Caki2 (cell line): ENCODE measurements at places on chromosomes 6 and 20. TPM values are rescaled to one million over a fixed set of nuclear protein-coding genes. Genes with fewer than 3 reads are reported as not detected.

The BPHL gene
- total RNA-seq: 29.5 and 35.9 TPM in 2 replicates

DNA sequence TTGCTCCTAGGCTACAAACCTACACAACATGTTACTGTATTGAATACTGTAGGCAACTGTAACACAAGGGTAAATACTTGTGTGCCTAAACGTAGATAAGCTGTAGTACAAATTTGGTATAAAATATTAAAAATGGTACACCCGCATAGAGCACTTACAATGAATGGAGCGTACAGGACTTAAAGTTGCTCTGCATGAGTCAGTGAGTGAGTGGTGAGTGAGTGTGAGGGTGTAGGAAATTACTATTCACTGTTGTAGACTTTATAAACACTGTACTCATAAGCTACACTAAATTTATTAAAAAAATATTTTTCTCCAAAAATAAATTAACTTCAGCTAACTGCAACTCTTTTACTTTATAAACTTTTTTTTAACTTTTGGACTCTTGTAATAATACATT is 391.6 kb downstream of the ADGRB3 start:
- DNase-seq: no peak

The TPX2 gene
- total RNA-seq: 143 and 164 TPM in 2 replicates

DNA sequence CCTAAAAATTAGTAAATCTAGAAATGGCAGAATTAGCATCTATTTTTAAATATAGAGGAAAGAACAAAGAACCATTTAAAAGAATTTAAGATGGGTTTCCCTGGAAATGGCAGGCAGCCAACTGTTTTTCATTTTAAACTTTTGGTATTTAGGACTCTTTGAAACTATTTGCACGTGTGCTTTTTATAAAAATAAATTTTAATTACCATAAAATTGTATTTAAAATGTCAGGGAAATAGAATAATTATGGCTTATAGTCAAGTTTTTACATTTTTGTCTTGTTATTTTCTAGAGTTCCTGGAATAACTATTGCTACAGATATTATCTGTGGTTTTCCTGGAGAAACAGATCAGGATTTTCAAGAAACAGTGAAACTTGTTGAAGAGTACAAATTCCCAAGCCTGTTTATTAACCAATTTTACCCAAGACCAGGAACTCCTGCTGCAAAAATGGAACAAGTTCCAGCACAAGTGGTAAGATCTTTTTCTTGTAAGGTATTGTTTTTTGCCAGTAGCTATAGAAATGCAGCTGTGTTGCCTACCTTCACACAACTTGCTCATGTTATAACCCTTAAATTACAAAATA is 528.7 kb upstream of the SOX4 start:
- no peak for DNase-seq

- no peak for DNase-seq
These were observed 115.2 kb downstream of the PRND start for GRCh38 chr20:4836935-4837334.

The HLA-DQB2 gene
- total RNA-seq: not detected in 2 replicates

The BCAS4 gene
- 84.7 and 97.7 TPM in 2 replicates for total RNA-seq
